H1 (cell line): ENCODE measurements at places on chromosomes 5 and 9. TPM values are rescaled to one million over a fixed set of nuclear protein-coding genes. Genes with fewer than 3 reads are reported as not detected.

IARS1 gene
- 224 and 243 TPM in 2 replicates for total RNA-seq

IRGM gene
- not detected in 2 replicates for total RNA-seq

IFNA5 gene
- not detected in 2 replicates for total RNA-seq

ADGRD2 gene
- 1.1 and 1.4 TPM in 2 replicates for total RNA-seq

ACOT12 gene
- 0.33 TPM in 1 of 2 replicates, not detected in the other for total RNA-seq

PPIC gene
- 9.0 and 10.4 TPM in 2 replicates for total RNA-seq

COL23A1 gene
- 4.7 and 5.9 TPM in 2 replicates for total RNA-seq

COL5A1 gene
- total RNA-seq = 10.5 and 12.0 TPM in 2 replicates

EIF4E1B gene
- total RNA-seq = 0.63 and 0.97 TPM in 2 replicates

MYOT gene
- not detected in 2 replicates for total RNA-seq

HSPB3 gene
- total RNA-seq = not detected in 2 replicates

CAMK4 gene
- total RNA-seq = 6.3 and 8.3 TPM in 2 replicates

ARID3C gene
- total RNA-seq = not detected in 2 replicates

CBY3 gene
- total RNA-seq = 0.39 and 1.4 TPM in 2 replicates

RMRP gene
- 14,987 and 16,528 TPM in 2 replicates for total RNA-seq

RANBP3L gene
- not detected in 2 replicates for total RNA-seq

SLC27A6 gene
- total RNA-seq = 4.0 and 4.5 TPM in 2 replicates

NEUROG1 gene
- total RNA-seq = not detected in 2 replicates

SLC31A2 gene
- total RNA-seq = 1.5 and 2.0 TPM in 2 replicates

ZNG1E gene
- 26.1 and 27.6 TPM in 2 replicates for total RNA-seq

SLC34A1 gene
- total RNA-seq = not detected in 2 replicates

WWC1 gene
- total RNA-seq = 41.1 and 42.7 TPM in 2 replicates

IDNK gene
- total RNA-seq = 0.38 and 0.48 TPM in 2 replicates

RBM22 gene
- 33.9 and 34.0 TPM in 2 replicates for total RNA-seq

PHF24 gene
- total RNA-seq = 0.35 and 1.0 TPM in 2 replicates

NSUN2 gene
- 94.7 and 96.5 TPM in 2 replicates for total RNA-seq

BHMT gene
- 1.6 and 1.7 TPM in 2 replicates for total RNA-seq
